ENCODE measurements at places on chromosomes 16 and 17.

DNA sequence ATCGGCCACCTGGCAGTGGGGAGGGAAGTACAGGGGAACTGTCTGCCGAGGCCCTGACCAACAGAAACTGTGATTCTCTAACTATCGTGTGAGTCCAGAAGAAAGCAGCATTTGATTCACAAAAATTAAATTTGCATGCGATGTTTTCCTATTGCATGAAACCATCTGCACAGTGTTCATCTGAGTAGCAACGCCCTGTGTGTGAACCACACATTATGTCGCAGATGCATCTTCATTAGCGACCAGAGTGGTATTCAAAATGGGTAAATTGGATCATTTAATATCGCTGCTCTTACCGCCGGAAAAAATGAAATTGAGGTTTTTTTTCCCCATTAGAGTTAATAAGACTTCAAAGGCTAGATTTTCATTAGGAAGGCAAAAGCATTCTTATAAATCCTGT is 260.6 kb downstream of the ABCC12 start:
- no peak for DNase-seq

GRCh38 chr16:8665529-8665928 is 8.9 kb upstream of the ABAT start:
- no peak for DNase-seq

DNA sequence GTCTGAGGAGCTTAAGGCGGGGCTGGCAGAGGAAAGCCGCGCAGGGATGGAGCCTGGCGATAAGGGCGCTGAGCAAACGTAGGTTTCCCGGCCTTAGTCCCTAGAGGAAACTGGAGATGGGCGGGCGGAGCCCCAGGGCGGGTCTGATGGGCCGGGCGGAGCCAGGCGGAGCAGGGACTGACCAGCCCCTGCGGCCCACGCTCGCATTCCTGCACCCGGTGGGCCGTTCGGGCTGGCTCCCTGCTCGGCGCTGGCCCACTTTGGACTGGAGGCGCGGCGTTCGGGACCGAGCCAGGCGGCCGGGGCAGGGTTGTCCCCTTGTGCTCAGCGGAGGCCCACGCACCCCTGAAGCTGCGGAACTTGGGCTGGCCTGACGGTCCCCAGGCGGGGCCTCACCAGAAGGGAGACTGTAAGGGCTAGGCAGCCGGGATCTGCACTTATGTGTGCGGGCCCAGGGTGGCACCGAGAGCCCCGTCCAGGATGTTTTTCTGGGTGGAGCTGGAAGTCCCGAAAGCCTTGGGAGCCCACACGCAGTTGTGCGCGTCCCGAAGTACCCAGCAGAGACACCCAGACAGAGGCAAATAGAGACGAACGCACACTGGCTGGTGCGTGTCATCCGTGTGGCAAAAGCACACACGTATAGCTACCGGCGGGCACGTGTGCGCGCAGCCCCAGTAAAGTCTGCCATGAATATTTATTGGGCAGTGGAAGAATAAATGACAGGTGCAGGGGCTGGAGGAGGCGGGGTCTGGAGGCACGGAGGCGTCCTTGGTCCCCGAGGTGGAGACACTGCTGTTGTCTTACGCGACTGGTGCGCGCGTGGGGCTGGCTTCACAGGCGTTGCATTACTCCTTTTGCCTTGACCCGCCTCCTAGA is 1.4 kb downstream of the PYDC1 start:
- no peak for DNase-seq

DNA sequence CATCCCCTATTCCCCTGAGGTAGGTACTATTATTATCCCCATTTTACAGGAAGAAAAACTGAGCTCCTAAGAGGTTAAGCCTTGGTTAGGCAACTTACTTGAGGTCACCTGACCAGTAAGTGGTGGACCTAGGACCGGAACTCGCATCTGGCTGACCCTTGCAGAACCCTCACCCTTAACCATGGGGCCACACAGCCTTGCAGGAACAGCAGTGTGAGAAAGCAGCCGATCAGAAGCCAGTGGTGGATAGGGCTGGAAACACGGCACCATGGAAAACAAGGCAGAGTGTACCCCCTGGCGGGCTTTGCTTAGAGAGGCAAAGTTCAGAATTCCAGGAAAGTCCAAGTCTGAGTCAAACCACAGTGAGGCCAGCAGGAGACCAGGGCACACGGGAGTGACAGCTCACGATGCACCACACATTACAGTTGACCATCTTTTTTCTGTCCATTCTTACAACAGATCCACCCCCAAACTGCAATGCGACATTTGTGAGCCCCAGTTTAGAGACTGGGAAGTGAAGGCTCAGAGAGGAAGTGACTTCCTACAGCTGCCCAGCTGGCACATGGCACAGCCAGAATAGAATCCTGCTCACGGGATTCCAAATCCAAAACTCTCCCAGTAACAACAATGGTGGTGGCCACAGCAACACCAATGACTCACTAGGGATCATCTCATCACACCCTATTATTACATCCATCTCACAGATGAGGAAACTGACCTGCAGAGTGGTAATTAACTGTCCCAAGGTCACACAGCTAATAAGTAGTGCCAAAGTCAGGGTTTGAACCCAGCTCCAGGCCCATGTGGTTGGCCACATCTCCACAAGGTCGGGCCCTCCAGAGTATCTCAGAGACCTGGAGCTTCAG is 20.3 kb downstream of the KIFC3 start:
- no peak for DNase-seq

DNA sequence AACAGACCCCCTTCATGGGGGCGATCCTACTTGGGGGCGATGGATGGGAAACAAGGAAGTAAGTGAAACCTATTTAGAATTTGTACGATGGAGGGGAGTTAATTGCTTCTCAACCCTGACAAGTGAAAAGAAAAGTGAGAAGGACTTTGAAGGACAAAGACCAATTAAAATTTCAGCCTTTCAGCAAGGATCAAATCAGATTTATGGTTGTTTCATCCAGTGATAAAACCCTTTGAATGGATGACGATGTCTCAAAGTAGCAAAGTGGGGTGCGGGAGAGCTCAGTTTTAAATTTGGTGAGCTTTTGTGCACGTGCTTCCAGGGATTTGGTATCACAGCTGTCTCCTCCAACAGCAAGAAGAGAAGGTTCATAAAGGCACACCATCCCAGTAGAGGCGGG is 51.7 kb downstream of the CMIP start:
- DNase-seq, result no peak

- no peak for DNase-seq
Measured at GRCh38 chr17:57062865-57063264, 22.2 kb upstream of the AKAP1 start.

- no peak for DNase-seq
Measured at GRCh38 chr16:88784856-88785105, 239 bp downstream of the PIEZO1 start.

DNA sequence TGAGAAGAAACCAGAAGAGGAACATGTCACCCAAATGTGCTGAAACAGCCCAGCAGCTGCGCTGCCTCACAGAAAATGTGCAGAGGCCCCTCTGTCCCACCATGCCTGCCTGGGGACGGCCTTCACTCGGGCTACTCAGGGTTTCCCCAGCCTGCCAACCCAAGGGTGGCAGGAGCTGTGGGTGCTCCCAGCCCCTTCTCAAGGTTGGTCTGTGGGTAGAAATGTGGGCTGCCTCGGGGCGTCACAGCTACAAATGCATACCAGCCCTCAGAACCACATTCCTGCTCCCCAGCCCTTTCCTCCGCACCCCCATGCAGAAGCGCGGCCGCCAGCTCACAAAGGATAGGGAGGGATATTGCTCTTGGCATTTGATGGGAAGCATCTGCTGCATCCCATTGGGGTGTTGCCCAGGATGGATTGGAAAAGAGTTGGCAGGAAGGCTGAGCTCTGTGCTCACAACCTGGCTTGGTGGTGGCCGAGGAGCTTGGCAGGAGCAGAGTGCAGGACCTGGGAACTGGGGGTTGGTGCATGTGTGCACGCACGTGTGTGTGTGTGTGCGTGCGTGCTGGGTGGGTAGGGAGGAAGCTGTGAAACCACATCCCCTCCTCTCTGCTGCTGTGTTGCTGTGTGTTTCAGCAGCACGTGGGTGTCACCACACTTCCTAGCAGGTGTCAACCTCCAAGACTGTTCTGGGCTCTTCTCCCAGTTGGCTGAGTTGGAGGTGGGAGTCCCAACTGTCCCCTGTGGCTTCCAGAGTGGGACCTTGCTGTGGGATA is 304.4 kb downstream of the SEC14L1 start:
- DNase-seq, result peak; percentile 92

GRCh38 chr16:17224879-17225281 is 245.9 kb downstream of the XYLT1 start:
- peak; percentile 47 for DNase-seq

GRCh38 chr16:3514621-3515020 is 13.8 kb downstream of the CLUAP1 start:
- no peak for DNase-seq

- no peak for DNase-seq
Measured at GRCh38 chr16:81502396-81503070, 57.9 kb downstream of the CMIP start.

GRCh38 chr17:76119409-76120371 is 16.1 kb upstream of the EXOC7 start:
- no peak for DNase-seq
